ENCODE measurements at places on chromosomes 4 and X.

- no peak for DNase-seq
These were observed 43.5 kb downstream of the CLCN3 start for GRCh38 chr4:169663831-169664230.

DNA sequence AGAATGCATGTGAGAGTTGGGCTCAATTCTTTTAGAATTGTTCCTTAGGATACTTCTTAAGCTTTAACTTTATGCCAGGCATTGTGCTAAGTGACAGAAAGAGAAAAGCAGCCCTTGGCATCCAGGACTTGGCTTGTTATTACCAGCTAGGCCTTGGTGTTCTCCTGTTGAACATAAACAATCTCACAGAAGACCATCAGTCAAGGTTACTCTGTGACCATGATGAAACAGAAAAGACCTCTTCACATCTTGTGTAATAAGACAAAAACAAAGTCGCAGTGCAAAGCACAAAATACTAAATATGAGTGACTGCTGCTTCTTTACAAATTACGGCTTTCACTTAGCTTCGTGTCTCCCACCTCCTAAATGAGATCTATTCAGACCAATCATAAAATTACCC is 71.6 kb downstream of the CHIC2 start:
- no peak for DNase-seq

DNA sequence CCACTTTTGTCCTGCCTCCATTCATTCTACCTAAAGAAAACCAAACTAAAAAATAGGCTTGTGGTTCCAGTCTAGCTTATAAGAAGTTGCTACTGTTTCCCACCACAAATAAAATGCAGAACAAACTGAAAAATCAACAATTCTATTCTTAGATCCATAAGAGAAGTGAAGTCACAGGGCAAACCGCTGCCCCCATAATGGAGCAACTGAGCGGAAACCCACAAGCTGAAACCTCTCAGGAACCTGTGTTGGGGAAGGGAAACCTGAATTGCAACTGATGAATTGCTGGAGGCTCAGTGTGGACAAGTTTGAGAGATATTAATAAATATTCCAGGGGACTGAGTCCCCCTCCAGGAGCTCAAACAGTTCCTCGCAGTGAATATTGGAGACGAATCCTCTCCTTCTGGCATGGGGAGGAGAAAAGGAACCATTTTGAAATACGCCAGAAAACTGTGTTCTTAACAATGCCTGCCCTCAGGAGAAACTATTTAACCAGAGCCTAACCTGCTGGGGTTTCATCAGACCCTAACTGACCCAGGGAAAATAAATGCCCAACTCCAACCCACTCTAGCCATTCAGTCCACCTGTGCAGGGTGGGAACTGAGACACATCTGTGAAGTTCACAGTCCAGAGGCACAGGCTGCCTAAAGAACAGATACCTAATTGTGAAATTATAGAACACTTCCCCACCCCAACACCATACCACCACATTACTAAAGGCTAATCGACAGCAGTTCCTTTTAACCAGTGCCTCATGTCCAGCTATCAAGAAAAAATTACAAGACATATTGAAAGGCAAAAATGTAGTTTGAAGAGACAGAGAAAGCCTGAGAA is 22.8 kb upstream of the SH3RF1 start:
- no peak for DNase-seq

DNA sequence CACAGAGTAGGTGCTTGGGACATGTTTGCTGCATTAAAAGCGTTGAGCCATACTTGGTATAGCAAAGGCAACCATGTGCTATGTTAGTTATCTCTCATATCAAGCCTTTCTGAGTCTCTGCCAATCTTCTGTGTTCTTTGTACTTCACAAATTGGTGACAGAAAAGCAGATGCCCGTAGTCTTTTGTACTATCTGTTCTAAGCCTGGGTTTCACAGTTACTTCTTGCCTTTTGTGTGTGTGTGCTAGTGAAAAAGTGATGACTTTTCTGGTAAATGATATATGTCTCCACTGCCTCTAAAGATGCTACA is 16.1 kb upstream of the KLHL2 start:
- no peak for DNase-seq

Data from activated CD8-positive, alpha-beta memory T cell treated with anti-CD3 and anti-CD28 coated beads for 1 hour (primary cell).